ENCODE measurements at places on chromosomes 1 and 21. TPM values are rescaled to one million over a fixed set of nuclear protein-coding genes. Genes with fewer than 3 reads are reported as not detected.

DNA sequence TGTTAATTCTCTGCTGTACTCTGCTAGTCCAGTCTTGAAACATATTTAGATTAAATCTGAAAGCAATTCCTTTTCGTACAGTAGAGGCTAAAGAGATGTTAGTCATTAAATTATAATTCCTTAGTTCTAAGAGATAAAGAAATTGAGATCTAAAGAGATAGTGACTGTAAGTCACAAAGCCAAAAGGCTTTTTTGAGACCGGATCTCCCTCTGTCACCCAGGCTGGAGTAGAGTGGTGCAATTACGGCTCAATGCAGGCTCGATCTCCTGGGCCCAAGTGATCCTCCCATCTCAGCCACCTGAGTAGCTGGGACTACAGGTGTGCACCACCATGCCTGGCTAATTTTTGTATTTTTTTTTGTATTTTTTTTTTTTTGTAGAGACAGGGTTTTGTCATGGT lies 64.7 kb downstream of the TPR start:
- H3K36me3 ChIP-seq, result peaks cover 8% of the 10 kb centered on the region
- no peaks in the 10 kb centered on the region for H3K4me1 ChIP-seq
- no peak for DNase-seq

Gene MPL
- total RNA-seq, result not detected

GRCh38 chr1:12336413-12336812 lies 106.6 kb downstream of the VPS13D start:
- no peak overlapping the region for H3K4me3 ChIP-seq
- H3K4me1 ChIP-seq, result peaks cover 55% of the 10 kb centered on the region
- DNase-seq, result no peak
- peak overlapping the region; percentile 27 for H3K27ac ChIP-seq
- no peaks in the 10 kb centered on the region for H3K27me3 ChIP-seq
- peaks cover 45% of the 10 kb centered on the region for H3K36me3 ChIP-seq

GRCh38 chr1:44585315-44585920 lies 88.9 kb downstream of the TMEM53 start:
- no peak overlapping the region for H3K4me3 ChIP-seq
- no peaks in the 10 kb centered on the region for H3K36me3 ChIP-seq
- H3K27me3 ChIP-seq, result peaks cover 32% of the 10 kb centered on the region

Gene BCAN
- total RNA-seq, result not detected

Gene CTSS
- 0.17 TPM for total RNA-seq

DNA sequence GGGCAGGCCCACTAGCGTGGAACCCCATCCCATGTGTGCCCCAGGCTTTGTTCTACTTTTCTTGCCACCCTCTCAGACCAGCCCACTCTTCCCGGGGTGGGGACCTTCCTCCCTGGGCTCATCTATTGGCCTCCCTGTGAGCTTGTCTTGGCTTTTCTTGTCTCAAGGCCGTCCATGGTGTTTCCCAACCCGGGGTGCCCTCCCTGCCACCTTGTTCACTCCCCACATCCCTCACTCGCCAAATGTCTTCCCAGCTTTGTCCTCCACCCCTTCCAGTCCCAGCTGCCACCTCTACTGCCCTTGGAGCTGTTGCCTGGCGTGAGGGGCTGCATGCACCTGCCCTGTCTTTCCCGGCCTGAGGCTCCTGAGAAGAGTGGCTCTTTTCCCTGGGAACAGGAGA lies 18.4 kb downstream of the LRRC71 start:
- H3K27ac ChIP-seq, result peak overlapping the region; percentile 41
- DNase-seq, result no peak
- H3K4me1 ChIP-seq, result no peaks in the 10 kb centered on the region
- H3K27me3 ChIP-seq, result no peaks in the 10 kb centered on the region
- H3K4me3 ChIP-seq, result no peak overlapping the region
